ENCODE measurements at places on chromosomes 4 and X.
A peak's percentile ranks its signal among the peaks of the same experiment; 100 is the strongest.

DNA sequence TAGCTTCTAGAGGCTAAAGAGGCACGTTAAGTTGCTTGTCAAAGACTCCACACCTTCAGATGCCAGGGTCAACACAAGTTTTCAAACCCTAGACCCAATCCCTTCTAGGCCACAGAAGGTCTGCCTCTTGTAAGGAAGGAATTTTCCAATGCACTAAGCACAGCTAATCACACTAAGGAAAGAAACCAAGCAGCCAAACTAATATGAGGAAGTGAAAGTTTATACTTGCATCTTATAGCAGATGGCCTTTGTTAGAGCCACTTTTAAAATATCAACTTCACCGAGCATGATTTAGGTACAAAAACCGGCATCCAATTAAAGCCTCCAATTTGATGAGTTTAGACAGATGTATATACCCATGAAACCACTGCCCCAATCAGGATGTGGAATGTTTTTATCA, 9.9 kb downstream of the FHL1 start:
- DNase-seq, result no peak

- no peak for DNase-seq
These were observed 578 bp upstream of the CORIN start for GRCh38 chr4:47838445-47838844.

DNA sequence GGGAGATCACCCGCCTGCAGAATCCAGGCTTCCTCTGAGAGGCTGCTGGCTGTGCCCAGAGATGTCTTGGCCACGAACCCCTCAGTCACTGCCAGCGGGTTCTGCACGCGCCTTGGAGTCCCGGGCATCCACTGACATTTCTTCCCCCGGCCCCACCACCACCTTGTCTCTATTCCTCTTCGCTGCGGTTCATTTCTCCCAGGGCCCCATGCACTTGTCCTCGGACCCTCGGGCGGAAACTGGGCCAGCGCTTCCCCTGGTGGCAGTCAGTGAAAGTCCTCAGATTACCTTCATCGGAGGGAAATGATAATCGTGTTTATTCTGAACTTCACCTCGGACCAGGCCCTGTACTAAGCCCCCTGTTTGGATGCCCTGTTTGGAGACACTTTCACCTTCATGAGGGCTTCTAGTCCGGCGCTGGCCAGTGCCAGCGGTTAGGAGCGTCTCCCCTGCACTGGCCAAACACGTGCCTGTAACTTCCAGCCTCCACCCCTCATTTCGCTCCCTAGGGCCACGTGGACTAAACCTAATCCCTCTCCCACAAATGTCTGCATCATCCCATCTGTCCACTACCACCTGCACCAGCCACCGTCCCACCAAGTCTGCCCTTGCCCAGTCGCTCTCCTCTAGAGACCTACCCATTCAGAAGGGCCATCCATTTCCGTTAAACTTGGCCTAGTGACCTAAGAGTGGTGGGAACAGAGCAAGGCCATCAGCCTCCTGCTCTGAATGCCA, 82.0 kb downstream of the DCTD start:
- no peak for DNase-seq

GRCh38 chr4:39712819-39713607, 15.1 kb downstream of the UBE2K start:
- no peak for DNase-seq

- no peak for DNase-seq
These were observed 373.3 kb downstream of the IDS start for GRCh38 chrX:149131774-149132173.

GRCh38 chrX:69289046-69289792, 124.0 kb upstream of the PJA1 start:
- no peak for DNase-seq

- no peak for DNase-seq
These were observed 78.4 kb downstream of the GRID2 start for GRCh38 chr4:92382128-92382527.

- DNase-seq, result no peak
These were observed 31.4 kb upstream of the JAKMIP1 start for GRCh38 chr4:6231663-6232165.

DNA sequence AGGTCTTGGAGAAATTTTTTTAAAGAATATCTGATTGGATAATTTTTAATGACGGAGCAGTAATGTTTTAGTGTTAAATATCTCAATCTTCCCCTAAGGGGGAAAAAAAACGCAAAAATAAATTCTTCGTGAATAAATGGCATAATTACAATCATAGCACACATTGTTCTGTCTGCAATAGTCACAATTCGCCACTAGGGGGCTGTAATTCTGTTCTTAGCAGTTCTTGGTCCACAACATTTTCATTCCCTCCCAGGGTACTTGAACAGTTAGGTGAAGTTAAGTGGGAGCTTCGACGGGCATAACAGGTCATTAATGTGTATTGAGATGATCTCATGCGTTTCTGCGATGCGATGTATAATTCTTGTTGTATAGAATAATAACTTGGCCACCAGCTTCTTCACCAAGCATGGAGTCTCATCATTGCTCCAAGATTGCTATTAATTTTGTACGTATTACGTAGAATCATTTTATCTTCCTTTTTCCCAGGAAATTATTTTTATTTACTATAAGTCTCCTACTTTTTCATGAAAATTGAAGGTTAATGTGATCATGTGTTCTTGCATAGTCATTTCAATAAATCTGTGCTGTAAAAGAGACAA, 27.2 kb downstream of the HTR2C start:
- DNase-seq, result no peak

GRCh38 chr4:17595471-17596005, 18.5 kb downstream of the LAP3 start:
- no peak for DNase-seq

DNA sequence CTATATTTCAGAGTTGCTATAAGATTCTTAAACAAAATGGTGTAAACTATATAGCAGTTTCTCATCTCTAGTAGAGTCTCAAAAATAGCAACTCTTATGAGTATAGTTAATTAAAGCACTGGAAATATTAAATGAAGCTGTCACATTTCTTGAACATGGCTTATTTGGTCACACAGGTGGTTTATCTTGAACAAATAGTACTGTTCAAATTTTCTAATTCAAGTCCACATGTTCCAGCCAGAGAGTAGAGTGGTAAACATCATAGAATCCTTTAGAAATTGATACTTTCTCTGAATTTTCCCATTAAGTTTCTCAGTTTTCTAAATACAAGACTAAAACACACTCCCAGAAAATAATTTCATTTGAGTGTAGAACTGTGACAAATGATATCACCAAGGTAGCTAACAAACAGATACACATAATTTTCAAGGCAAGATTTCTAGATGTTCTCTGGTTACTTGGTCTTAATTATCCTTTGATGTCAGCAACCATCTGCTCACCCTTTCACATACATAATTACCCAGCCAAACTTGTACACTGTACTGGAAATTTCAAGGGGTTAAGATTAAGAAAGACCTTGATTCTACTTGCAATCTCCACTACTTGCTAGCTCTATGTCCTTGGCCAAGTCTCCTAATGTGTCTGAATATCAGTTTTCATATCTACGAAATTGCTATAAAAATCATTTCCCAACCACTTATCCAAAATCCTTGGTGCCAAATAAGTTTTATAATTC, 24.3 kb upstream of the PAK3 start:
- no peak for DNase-seq

GRCh38 chr4:28082686-28083390, 1222.2 kb downstream of the STIM2 start:
- no peak for DNase-seq

GRCh38 chr4:32161392-32161791, 1441.2 kb downstream of the PCDH7 start:
- no peak for DNase-seq

DNA sequence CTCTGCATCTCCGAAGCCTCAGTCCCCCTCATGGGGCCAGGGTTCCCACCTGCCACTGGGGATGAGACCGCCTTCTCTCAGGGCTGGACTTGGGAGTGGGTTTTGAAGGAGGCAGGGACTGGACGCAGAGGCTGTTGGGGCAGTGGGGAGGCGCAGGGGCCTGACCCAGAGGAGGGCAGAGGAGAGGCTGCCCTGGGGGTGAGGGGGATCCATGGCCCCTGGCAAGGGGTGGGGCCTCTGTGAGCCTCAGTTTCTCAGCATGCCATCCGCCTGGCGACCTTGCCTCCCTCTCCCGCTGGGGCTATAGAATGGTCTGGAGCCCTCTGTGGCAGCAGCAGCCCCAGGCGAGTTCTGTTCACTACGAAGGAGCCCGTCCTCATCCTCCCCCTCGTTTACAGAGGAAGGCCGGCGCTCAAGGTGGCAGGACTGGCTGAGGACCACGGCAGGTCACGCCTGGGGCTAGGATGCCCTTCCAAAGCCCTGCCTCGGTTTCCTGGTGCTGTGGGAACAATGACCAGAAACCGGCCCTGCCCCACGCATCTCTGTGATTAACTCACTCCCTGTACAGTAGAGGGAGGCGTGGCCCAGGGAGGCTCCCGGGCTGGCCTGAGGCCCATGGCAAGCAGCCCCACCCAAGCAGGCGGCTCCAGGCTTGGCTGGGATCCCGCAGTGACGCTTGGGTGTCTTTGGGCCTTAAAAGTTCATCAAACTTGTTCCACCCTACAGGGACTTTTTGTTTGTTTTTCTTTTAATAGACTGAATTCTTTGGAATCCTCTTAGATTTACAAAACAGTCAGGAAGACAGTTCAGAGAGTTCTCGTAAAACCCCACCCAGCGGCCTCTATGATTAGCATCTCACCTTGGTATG, 16.0 kb upstream of the SH3TC1 start:
- DNase-seq, result no peak

DNA sequence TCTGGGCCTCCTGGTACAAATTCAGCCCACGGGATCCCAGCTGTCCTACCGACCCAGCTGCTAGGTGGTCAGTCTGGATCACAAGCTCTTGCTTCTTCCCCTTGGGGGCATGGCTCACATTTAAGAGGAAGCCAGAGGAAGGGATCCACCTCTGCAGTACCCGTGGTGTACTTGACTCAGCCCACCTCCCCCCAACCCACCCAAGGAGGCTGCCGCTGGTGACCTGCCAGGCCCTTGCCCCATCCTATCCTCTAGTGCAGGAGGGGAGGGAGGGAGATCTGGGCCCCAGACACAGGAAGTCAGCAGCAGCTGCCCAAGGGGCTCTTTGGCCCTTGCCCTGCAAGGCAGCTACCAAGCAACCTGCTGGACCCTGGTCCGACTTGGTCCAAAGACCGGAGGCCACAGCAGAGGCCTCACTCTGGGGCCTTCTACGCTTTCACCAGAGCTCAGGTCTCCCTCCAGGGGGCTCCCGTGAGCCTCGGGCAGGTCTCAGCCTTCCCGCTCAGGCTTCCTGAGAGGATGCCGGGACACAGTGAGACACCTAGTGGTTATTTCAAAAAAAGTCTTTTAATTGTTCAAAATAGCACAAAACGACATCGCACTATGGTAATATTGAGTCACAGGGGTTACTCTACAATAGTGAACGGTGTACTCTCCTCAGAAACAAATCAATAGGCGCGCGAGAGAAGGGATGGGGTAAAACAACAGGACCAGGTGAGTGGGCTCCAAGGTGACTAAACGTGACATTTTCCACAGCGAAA, 2.7 kb upstream of the RENBP start:
- peak; percentile 41 for DNase-seq

DNA sequence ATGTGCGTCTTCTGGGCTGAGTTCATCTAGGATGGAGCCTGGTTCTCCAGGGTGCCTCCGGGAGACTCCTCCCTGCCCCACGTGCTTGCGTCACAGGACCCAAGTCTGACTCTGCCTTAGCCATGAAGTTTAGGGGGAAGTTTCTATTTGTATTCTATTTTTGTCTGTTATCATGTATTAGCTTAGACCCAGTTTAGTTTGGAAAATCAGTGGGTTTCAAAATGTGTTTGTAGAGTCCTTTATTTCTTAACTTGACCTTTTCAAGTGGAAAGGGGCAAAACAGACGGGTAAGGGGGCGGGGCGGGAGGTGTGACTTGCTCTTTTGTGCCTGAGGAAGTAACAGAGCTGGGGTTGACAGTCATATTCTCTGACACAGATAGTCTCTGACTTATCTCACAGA, 86.0 kb downstream of the HTT start:
- DNase-seq, result no peak

DNA sequence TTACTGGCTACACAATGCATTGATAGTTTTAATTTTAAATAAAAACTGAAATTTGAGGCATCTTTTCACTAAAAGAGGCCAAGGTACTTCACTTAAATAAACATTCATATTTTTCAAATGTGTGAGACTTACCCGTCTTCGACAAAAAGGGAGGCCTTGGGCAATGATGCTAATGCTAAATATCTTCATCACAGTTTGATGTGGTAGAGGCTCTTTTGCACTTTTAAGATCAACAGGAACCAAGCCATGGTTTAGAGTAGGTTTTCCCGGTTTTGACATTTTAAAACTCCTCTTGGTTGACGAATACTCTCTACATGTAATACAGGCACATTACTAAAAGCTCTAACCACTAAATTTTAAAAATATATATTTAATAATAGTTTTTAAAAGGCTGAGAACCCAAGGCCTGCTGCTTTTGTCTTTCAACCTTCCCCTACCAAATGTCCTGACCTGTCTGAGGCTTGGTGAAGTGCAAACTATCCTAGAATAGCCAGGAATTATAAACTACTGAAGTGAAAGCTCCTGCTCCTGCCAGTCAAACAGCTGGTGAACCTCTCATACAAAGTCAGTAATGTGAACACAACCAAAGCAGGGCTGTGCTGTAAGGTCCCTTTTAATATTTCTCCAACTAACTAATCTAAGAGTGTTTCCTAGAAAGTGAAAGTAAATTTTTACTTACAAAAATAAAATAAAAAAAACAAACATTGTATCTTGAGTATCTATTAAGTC, 153.7 kb downstream of the FBXW7 start:
- DNase-seq, result no peak

GRCh38 chr4:82652062-82652461, 90.3 kb upstream of the TMEM150C start:
- DNase-seq, result no peak

- no peak for DNase-seq
These were observed 17.0 kb downstream of the GPAT3 start for GRCh38 chr4:83552924-83553323.

GRCh38 chr4:145619639-145619996, 433 bp downstream of the MMAA start:
- peak; percentile 92 for DNase-seq

- no peak for DNase-seq
These were observed 55.4 kb upstream of the CCDC149 start for GRCh38 chr4:24968278-24968677.

- DNase-seq, result no peak
These were observed 1.1 kb downstream of the AVPR2 start for GRCh38 chrX:153905481-153906095.

DNA sequence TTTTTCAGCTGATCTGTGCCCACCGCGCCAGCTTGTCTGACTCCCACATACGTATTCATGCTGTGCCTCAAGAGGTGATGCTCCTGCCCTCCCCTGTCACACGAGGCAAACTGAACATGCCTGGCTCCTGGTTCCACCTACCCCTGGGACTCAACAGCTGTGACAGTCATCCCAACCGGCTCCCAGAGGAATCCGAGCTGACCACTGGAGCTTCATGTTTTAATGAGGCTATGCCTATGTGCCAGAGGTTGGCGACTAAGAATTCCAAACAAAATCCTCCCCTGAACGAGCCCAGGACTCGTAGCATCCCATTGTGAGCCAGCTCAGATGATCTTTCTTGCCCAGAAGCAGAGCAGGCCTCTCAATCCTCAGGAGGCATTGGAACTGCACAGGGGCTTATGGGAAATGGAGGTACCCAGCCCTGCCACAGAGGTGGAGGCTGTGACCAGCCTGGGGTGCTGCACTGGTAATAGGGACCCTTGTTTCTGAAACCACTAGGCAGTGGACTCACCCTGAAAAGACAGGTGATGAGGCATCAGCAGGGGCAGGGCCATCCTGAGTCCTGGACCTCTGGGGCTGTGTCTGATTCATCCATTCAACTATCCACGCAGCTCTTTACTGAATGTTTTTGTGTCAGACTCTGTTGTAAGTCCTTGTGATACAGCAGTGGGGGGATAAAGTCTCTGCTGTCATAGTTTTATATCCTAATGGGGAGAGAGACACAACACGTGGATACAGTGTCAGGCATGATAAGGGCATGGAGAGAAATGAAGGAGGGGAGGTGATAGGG, 325.0 kb downstream of the EVC2 start:
- DNase-seq, result no peak
